HCT116 (cell line): ENCODE measurements at places on chromosomes 1 and 21. TPM values are rescaled to one million over a fixed set of nuclear protein-coding genes. Genes with fewer than 3 reads are reported as not detected.

UMODL1 gene
- not detected for total RNA-seq

DLGAP3 gene
- 0.27 TPM for total RNA-seq

SLC1A7 gene
- not detected for total RNA-seq

REG4 gene
- total RNA-seq = not detected

S100A3 gene
- total RNA-seq = 4.2 TPM
